Astrocyte of the cerebellum (primary cell): ENCODE measurements at places on chromosomes 6 and 20.

DNA sequence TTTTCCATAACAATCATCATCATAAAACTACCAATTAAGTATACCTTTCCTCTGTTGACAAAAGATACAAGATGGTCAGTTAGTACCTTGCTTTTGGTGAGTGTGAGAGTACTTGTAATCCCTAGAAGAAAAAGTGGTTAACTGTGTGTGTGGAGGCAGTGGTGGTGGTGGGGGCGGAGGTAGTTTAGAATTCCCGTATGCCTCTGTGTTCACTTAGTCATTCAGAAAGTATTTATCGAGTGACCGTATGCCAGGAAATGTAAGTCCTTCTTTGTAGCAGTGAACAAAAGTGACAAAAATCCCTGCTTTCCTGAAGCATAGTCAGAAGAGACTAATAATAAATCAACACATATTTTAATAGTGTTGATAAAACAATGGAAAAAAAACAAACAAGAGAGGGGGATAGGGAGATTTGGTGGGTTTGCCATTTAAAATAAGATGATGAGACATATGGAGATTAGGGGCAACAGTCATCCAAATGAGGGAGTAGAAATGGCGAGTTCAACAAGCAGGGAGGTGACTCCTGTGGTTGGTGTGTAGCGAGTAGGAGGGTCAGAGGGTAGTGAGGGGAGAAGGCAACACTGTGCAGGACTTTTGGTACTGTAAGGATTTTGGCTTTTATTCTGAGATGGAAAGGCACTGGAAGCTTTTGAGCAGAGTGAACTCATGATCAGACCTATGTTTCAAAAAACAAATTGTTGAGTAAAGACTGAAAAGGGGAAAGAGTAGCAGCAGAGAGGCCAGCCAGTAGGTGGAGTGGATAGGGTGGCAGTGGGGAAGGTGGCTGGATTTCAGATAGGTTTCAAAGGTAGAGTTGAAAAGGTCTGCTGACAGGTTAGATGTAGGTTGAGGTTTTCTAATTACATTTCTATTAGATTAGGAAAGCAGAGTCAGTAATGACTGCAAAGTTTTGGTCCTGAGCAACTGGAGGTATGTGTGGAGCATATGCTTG is 40.3 kb upstream of the SIM1 start:
- peak; percentile 71 for DNase-seq

DNA sequence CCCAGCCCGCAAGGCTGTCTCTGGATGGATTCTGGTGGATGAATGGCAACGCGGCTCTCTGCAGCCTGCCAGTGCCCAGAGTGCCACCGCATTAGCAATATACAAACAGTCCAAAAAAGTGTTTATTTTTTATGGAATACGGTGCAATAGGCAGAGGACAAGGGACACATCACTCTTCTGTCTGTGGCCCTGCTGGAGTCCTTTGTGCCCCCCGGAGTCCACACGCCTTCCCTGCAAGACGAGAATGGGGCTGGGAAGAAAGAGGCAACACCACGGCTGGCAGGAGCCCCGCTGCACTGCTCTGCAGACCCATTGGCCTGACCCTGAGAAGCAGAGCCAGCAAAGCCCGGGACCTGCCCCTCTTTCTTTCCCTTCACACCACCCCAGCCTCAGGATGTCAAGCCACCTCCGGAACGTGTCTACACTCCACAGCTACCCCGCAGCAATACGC is 196.3 kb downstream of the SYNDIG1 start:
- DNase-seq, result no peak

DNA sequence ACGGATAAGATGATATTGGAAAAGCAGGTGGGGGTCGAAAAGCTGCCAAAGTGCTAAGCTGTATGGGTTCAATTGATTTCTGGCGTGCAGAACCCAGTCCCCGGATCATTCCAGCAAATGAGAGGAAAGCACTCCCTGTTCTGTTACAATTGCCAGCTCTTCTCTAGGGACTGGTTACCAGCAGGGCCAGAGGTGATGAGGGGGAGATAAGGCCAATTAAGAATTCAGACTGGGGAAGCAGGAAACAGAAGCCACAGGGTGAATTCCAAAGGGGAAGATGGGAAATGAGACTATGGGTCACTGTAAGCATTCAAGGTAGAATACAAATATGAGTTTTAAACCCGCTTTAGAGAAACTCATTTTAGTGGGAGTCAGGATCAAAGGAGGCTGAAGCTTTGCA is 349.4 kb upstream of the MAP3K7 start:
- DNase-seq, result no peak

GRCh38 chr6:64591676-64592036 is 956.1 kb downstream of the PHF3 start:
- DNase-seq, result no peak

DNA sequence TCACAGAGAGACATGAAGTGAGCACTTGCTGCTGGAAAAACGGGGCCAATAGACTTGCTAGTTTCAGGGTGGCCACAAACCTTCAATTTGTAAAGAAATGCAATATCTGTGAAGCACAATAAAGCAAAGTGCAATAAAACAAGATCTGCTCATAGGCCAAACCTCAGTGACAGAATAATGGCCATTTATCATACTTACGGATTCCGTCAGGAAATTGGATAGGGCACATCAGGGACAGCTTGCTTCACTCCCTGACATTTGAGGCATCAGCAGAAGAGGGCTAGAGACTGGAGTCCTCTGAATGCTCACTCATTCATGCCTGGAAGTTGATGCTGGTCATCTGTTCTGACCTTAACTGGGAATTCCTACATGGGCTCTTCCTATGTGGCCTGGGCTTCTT is 165.5 kb upstream of the OPRM1 start:
- no peak for DNase-seq

DNA sequence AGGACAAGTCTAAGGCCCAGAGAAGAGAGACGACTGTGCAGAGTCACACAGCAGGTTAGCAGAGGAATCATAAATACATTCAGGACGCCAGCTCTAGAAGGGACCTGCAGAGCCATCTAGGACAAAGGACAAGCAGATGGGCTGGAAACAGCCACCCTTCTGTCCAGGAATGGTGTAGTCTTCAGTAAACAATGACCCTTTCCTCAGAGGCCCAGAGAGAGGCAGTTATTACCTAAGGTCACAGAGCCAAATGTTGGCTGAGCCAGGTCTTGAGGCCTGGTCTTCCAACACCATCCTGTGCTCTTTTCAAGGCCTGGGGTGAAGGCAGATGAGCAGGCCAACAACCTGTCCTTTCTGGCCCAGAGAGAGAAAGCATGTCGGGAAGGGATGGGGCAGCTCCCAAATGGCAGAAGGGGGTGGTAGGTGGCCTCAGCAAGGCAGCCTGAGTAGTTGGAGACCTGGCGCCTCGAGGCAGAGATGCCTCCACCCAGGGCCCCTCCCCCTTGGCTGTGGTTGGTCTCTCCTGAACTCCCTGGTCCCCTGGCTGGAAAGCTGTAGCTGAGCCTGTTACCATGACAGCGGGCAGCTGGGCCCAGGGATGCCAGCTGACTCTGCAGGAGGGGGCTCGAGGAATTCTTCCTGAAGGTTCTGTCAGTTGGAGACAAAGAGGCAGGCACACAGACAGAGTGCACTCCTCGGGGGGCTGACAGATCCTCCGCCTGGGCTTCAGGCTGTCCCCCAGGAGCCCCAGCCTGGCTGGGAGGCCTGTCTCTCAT is 24.8 kb downstream of the EPB41L1 start:
- DNase-seq, result no peak

- DNase-seq, result peak; percentile 49
Measured at GRCh38 chr6:160974304-160974771, 17.2 kb upstream of the MAP3K4 start.

DNA sequence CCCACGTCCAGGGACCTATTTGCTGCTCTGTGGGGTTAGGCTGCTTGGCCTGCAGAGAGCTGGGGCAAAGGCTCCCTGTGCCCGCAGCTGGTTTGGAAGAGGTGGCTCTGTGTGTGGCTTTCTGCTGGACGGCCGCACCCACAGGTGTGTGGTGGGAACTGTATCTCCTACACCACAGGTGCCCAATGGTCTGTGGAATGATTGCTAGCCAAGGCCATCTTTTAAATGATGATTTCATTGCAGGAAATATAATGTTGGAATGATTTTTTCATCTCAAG is 178.4 kb downstream of the DLL1 start:
- no peak for DNase-seq

DNA sequence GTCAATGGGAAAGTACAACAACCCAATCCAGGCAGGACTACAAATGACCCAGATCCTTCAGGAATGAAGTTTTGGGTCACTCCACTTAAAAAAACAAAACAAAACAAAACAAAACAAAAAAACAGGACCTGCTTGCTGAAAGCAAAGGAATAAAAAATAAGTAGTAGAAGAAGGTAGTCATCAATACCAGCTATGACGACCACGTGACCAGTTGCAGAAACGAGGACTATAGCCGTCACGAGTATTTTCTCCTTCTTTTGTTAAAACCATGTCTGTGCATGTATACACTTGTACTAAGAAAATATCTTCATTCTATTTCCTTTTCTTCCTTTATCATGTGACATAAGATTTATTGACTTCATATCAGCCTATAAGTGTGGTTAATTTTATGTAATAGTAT is 308.4 kb upstream of the DEFB112 start:
- DNase-seq, result no peak

- DNase-seq, result no peak
Measured at GRCh38 chr6:52641826-52642225, 29.1 kb upstream of the TMEM14A start.
